Sciatic nerve (tissue), 2 donors: ENCODE measurements at places on chromosomes 2 and 18.

DNA sequence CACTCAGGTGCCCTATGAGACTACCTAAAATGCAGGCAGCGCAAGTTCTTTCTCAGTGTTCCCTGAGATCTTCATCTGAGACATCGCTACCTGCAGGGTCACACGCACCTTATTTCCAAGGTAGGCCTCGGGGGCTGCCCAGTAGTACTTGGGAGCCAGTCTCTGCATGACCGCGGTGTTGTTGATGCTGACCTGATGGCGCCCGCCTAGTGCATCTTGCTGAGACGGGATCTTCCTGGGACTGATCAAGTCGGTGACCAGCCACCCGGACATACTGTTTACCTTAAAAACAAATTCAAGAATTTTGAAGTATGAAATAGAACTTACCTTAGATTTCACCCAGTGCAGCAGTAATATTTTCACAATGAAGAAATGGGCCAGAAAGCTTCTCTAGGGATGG, 80.1 kb downstream of the LAMA1 start:
- DNase-seq: no peak

DNA sequence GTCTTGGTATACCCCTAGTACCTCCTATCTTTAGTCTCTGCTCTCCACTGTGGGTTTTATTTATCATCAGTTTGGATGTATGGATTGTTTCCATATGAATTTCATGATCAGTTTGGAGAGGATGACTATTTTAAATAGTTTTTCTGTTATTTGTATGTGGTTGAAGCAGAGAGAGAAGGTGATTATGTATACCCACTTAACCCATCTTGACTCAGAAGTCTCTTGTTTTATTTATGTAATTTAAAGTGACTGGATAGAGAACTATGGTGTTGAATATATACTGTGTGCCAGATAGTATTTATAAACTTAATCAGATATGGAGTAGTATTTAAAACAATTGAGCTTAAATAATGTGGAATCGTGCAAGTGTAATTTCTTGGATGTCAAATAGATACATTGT, 39.9 kb downstream of the SMAD4 start:
- DNase-seq: no peak

- DNase-seq: no peak
These were observed 165.1 kb downstream of the FMNL2 start for GRCh38 chr2:152499896-152500735.

DNA sequence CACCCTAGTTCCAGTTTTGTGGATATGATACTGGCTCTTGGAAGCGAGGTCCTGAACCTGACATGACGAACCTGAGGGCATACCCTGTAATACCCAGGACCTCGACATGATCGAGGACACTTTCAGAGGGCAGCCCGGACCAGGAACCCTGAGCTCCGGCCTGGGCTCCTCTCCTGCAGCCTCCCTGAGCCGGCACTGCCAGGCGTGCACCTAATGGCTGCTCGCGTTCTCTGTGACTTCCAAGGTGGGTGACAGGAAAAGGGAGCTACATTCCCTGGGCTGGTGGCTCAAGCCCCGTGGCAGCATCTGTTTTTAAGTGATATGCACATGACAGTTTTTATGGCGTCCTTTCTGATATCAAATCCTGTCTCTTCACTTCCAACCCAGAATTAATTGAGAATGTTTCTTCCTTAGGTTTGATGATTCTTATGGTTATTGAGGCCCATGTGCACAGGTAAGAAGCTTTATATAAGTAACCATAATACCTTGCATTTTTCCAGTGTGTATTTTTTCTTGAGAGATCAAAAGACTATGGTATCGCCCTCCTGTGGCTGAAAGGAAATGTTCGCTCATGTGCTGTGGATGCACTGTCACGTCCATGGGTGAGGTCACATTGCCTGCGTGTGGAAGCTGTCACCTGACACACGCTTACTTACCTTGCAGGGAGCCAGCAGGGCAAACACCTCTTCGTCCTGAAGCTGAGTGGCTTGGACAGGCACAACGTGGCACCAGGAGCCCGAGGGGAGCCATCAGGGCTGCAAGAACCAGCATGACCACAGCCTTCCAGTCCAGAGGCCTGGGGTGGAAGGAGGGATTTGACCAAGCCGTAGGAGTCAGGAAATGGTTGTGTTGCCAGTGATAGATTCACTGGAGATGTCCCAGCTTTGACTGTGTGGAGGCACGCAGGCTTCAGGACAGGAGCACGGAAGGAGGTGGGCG, 367.4 kb upstream of the MYT1L start:
- no peak for DNase-seq

DNA sequence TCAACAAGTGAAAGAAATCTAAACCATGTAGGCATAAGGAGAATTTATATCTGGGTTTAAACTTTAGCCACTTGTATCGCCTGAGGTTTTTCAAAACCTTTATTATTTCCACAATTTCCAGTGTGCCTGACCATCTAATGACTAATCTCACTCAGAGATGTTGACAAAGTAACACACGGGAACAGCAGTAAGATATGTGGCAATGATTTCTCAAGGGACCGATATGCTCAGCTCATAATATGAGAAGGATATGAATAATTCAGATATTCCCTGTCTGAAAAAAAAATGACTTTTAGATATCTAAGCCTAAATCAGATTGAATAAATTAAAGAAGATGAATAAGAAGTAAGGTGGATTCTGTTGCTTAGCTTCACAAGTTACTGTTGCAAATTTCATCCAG, 43.5 kb downstream of the TMEM163 start:
- DNase-seq: no peak

DNA sequence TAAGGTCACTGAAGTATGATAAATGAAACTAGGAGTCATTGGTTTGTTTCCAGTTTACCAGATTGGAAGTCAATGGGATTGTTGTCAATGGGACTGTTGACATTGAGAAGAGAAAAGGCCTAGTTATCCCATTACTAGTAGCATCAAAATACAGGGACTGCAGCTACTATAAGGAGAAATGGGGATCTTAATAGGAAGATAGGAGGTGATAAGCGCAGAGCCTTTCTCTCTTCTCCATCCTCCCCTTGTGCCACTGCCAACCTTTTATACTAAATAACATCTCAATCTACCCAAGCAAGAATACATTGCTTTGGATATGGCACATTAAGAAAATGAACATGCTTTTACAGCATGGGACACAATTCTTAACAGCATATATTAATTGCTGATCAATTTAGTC, 10.5 kb upstream of the BBS5 start:
- no peak for DNase-seq

- DNase-seq: no peak
These were observed 56.7 kb downstream of the CYP26B1 start for GRCh38 chr2:72090781-72091482.

DNA sequence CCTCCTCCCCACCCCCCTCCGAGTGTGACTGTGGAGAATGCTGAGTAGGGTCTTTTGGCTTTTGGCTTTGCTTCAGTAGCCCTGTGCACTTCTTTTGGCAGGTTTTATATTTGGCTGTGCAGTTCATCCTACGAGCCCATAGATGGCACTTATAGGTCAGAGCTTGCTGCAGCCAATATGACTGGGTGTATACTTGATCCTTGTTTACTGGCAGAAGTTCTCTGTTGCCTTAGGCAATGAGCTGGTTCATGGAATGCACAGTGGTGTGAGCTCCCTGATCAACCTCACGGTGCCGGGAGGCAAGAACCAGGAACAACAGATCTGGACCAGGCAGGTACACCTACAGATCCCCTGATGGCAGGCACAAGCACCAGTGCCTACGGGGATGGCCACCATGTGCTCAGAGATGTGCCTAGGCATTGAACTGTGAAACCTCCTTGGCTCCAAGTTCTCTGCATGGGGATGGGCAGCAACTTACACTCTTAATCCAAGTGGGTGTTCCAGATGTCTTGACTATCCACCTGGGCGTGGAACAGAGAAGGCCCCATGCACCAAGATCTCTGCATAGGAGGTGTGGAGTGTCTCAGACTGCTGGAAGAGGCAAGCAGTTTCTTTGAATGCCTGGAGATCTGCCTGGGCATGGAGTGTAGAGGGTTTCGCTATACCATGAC, 190.4 kb downstream of the KIAA1328 start:
- DNase-seq: no peak
